ENCODE measurements at places on chromosomes 4 and X.

DNA sequence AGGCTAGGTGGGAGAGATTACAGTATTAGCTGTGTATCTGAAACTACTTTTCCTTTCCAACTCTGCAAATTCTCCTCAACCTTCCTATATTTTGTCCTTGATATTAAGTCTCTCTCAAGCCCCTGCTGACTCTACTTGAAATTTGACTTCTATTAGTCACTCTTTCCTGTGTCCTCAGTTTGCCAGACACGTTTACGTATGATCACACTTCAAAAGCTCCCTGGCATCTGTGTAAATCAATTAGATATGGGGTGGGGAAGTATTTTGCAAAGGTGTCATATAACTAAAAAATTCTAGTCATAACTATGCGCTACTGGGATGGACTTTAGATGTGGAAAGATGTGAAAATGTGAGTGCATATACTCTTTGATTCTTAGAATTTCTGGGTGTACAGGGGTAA is 67.4 kb upstream of the ARHGAP24 start:
- DNase-seq: no peak

- DNase-seq: no peak
Measured at GRCh38 chrX:153406903-153407302, 4.4 kb upstream of the ZFP92 start.

GRCh38 chr4:180637616-180638015 is 1605.6 kb upstream of the TENM3 start:
- no peak for DNase-seq

GRCh38 chrX:24860140-24860539 is 155.6 kb downstream of the ARX start:
- no peak for DNase-seq

- DNase-seq: no peak
Measured at GRCh38 chrX:118392716-118393115, 46.8 kb downstream of the WDR44 start.

- DNase-seq: no peak
Measured at GRCh38 chrX:153801669-153802068, 7.2 kb downstream of the SSR4 start.

Measured in NCI-H345 (cell line).